Renal cortex interstitium (tissue), 15 donors: ENCODE measurements at places on chromosomes 12 and 14. TPM values are rescaled to one million over a fixed set of nuclear protein-coding genes. Genes with fewer than 3 reads are reported as not detected.

DNA sequence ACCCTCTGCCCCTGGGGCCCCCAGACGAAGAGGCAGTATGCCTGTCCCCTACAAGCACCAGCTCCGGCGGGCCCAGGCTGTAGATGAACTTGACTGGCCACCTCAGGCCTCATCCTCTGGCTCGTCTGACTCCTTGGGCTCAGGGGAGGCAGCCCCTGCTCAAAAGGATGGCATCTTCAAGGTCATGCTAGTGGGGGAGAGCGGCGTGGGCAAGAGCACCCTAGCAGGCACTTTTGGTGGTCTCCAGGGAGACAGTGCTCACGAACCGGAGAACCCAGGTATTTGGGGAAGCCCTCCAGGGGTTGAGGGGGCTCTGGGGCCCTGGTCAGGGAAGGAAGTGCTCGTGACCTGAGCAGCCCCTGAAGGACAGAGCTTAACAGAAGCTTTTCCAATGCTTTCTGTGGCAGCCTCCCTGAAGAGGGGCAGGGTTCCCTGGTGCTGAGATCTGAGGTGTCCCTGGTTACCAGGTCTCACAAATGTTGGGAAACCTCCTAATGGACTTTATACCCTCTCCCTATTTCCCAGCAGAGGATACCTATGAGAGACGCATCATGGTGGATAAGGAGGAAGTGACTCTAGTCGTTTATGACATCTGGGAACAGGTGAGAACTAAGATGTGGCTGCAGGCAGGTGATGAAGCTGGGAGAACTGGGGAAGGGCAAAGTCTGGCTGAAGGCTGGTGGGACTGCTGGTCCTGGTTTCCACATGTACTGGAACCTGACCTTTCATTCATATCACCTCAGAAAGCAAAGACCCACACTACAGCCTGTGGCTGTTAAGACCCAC is 1.9 kb downstream of the REM2 start:
- DNase-seq, result no peak

Gene SMOC1
- 2.1 TPM for polyA plus RNA-seq

- peak; percentile 84 for DNase-seq
Measured at GRCh38 chr12:4320853-4321701, at the start of gene TIGAR. Gene TIGAR, plus strand, starts transcription at chr12:4321213. Its CDS starts 59 bp downstream, at chr12:4321272.

DNA sequence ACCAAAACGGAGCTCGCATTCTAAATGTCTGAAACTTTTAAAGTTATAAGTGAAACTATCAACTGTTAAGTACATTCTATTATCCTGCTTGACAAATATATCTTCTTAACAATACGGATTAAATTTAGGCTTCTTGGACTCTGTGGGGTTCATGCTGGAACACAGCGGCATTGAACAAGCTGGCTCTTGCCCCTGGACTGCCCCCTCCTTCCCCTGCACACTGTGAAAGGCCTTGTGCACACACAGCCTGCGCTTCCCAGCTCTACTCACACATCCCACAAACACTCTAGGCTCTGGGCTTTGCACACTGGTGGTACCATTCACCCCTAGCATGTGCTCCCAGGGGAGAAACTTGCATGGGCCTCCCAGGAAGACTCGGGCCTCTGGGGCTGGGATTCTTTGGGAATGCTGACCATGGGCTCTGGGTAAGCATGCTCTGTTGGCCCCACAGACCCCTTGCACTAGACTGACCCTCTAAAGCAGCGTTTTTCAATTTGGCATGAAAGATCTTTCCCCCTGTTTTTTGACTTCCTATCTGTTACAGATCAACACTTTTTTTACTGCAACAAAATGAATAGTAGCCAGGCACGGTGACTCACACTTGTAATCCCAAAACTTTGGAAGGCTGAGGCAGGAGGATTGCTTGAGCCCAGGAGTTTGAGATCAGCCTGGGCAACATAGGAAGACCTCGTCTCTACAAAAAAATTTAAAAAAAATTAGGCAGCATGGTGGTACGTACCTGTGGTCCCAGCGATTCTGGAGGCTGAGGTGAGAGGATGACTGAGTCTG is 96.2 kb upstream of the CPM start:
- DNase-seq, result no peak

GRCh38 chr14:90373887-90374286 is 22.9 kb upstream of the CALM1 start:
- DNase-seq, result no peak

Gene TAS2R7
- not detected for polyA plus RNA-seq

Gene DCAF4
- polyA plus RNA-seq, result 19.1 TPM

DNA sequence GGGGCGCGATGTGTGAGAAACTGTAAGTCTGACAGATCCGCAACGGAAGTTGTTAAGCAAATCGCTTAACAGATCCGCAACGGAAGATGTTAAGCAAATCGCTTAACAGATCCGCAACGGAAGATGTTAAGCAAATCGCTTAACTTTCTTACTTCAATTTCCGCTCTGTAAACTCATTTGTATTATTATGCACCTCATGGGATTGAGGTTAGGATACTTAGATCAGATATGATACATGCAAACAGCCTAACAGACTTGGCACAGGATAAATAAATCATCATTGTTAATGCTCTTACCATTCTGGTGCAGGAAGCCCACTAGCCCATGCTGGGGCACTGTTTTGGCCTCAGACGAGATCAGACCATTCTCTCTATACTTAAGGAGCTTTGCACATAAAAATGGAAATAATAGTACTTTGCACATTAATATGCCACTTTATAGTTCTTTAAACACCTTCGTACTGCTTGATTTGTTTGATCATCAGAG is 399 bp downstream of the NCAPD2 start:
- no peak for DNase-seq

Gene RNASE1
- 182 TPM for polyA plus RNA-seq

Gene CDKL1
- polyA plus RNA-seq, result 8.4 TPM

DNA sequence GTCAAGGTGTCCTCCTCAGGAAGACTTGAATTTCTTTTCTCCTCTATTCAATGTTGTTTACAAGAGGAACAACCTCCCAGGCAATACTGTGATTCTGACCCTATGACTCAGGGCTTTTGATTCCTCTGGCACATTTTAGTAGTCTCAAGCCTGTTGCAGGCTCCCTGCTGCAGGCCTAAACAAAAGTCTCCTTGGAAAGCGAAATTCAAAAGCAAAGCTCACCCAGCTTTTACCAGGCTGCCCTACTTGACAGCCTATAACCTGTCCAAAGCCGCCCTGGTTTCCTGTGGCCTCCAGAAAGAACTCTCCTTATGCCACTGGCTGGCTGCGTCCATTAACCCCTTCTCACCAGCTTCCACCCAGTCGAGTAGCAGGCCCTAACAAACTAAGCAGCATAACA is 11.6 kb downstream of the FGD6 start:
- DNase-seq, result no peak

DNA sequence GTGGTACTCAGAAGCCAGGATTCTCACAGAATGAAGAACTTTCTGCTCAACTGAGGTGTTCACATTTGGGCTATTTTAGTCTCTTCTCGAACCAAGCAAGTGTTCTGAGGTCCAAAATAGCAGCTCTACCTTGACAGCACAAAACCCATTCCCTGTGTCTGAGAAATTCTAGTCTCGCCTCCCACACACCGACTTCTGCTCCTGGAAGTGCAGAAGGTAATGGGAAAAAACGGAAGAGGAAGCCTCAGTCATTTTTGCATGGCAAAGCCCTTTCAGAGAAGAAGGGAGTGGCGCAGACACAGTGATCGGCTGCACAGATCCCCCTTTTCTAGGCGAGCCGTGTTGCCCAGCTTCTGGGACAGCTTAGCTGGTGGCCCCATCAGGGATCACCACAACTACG is 31.2 kb upstream of the VPS33A start:
- no peak for DNase-seq
